Dermis microvascular lymphatic vessel endothelial cell (primary cell): ENCODE measurements at places on chromosomes 2 and 18.
A peak's percentile ranks its signal among the peaks of the same experiment; 100 is the strongest.

GRCh38 chr2:36379710-36380448 lies 24.3 kb downstream of the CRIM1 start:
- no peak for DNase-seq

DNA sequence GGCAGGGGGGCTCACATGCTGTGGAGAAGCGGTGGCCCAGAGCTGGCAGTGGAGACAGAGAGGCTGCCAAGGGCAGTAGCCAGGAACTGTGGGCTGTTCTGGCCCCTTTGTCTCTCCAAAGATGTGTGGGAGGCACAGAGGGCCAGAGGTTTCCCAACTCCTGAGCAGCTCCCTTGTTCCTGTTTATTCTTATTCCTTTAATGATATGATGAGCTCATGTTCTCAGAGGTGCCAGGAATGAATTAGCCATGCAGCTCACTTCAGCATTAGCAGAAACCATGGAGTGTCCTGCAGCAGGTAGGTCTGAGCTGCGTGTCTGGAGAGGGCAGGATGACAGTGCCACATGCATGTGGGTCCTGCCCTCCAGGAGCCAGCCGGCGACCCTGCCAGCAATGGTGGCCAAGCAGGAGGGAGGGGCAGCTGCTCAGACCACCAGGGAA lies 77.9 kb upstream of the FZD7 start:
- no peak for DNase-seq

GRCh38 chr2:158799181-158799580 lies 4.1 kb downstream of the DAPL1 start:
- no peak for DNase-seq

GRCh38 chr2:215850380-215850779 lies 163.0 kb downstream of the MREG start:
- DNase-seq = peak; percentile 94

GRCh38 chr18:26723981-26724380 lies 141.5 kb downstream of the AQP4 start:
- DNase-seq = no peak

DNA sequence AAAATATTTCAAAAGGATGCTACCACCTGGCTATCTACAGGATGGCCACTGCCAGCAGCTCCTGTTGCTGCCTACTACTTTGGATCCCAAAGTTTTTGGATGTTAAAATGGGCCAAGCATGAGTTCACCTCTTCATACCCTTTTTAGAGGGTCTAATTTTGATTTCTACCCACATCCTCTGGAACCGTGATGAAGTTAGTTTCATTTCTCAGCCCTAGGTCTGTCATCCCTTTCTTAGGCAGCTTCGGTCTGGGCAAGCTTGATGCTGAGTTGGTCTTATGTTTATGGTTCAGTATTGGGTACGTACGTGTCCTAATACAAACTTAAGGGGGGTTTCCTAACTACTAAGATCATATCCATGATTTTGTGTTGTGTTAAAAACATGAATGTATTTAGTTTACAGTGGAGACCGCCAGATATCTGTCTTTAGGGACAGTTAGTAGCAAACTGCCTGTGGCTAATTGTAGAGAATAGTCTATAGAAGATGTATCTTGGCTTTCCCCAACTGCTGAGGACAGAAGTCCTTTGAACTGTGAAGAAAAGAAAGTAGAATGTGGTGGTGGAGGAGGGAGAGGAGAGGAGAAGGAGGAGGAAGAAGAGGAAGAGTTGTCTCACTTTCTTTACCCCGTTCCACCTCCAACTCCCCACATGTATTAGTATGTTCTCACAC lies 184.9 kb downstream of the UBE2E3 start:
- DNase-seq = no peak

DNA sequence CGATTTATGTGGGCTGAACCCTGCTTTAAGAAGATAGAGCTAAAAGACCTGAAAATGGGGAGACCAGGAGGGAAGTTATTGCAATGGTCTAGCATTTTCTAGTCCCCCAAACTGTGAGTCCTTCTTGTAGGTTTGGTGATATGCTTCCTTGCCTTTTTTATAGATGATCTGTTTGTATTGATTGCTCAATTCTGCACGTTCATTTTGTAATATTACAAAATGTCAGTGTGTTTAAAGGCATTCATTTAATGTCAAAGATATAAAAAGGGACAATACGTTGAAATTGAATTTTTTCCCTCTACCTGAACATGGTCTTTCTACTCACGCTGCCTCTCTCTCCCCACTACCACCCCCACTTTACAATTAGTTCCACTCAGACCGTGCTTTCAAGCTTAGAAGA lies 5.6 kb upstream of the FIGN start:
- no peak for DNase-seq

DNA sequence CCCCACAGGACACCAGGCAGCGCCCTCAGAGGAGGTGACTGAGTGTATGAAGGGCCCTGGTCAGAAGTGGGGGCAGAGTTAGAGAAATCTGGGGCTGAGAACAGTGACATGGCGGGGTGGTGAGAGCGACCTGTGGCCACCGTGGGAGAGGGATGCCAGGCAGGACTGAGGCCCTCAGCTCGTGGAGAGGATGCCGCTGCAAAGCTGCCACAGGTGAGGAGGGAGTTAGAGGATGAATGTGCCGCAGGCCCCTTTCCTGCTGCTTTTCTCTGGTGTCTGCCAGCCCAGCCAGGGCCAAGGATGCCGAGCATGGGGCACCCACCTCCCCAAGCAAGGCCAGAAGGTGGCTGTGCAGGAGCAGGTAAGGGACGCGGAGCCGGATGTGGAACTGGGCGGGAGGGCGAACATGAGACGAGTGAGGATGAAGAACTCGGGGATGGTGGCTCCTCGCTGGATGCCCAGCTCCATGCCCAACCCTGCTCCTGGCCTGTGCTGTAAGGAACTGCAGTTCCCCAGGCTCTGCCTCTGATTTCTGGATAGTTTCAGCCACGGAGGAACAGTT lies 269.2 kb upstream of the HDAC4 start:
- DNase-seq = no peak

- DNase-seq = no peak
Measured at GRCh38 chr2:156653675-156654074, 217.5 kb downstream of the GPD2 start.

DNA sequence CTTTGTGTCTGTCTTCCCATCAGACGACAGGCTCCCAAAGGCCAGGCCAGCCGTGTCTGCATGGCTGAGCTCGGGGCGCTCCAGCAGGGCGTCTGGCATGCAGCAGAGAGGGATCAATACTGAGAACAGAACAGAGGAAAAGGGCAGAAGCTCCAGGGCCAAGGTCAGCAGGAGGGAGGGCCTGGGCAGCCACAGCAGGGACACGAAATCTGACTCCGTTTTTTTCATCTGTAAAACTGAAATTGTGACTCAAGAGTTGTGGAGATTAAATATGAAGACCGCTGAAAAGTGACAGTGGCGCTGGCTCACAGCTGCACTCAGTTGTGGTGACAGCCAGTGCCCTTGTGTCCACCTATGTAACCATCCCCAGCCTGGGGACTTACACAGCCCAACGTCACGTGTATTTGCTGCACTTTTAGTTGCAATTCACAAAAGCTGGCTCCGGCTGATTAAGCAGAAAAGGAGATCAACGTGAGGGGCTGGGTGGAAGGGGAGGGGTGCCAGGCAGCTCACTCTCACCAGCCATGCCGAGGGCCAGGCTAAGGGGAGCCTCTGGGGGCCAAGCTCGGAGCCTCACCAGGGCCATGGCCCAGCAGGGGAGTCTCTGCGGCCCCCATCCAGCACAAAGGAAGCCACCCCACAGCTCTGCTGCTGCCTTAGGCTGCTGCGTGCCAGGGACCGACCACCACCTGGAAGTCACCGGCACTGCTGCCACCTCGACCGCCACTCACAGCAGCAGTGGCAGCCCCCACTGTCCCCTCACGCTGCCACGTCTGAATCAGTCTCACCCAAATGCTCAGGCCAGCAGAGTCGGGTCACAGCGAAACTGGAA lies 74.7 kb downstream of the EIPR1 start:
- no peak for DNase-seq

- DNase-seq = no peak
Measured at GRCh38 chr2:113077921-113078320, 10.2 kb downstream of the IL1F10 start.

DNA sequence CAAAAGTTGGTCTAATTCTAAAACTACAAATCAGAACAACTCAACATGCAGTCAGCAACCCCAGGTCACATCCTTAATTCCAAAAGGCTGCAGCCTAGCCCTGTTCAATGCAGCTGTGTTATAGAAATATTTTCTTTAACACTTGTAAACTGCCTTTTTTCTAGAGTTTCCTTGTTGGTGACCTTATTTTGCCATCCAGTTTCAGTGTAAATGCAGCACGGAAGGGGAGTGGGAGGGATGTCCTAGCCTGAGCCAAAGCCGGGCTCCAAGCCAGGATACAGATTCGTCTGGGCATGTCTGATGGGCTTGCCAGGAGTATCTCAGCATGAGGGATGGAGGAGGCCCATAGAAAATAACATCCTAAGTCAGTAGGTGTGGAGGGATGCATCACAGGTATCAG lies 17.7 kb upstream of the SP3 start:
- no peak for DNase-seq

- DNase-seq = no peak
Measured at GRCh38 chr2:657766-658165, 19.4 kb downstream of the TMEM18 start.

DNA sequence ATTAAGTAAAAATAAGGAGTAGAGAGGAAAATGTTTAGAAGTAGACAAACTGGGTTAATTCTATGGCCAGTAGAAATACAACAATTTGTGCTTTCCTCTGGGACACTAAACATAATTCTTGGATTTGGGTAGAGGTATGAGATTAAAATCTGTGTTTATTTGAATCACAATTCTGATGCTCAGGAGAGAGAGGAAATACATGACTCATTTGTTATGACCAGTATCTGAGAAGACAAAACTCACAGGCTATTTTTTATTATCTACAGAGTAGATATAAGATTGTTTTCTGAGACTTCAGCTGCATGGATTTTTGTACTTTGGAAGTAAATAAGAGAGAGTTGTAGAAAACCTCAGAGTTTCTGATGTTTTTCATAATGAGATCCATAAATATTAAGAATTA lies 315.7 kb upstream of the CWC22 start:
- DNase-seq = no peak

DNA sequence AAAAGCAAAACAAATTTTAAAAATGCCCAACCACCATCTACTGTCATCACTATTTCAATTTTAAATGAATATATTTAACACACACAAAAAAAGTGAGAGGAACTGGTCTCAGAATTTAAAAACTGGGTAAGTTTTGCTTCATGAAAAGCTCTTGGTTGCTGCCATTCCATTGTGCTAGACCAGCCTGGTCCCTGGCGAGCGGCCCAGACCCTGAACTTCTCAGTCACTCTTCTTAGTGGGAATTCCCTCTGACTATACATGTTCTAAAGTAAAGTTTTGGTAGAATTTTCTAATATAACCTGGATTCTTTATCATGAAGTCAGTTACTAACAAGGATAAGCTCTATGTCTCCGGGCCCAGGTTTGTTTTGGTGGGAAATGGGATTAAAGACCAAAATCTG lies 34.8 kb upstream of the TMEM177 start:
- DNase-seq = peak; percentile 26

- no peak for DNase-seq
Measured at GRCh38 chr2:144382849-144383248, 137.1 kb downstream of the ZEB2 start.

- no peak for DNase-seq
Measured at GRCh38 chr2:149716687-149717086, 129.1 kb upstream of the MMADHC start.

DNA sequence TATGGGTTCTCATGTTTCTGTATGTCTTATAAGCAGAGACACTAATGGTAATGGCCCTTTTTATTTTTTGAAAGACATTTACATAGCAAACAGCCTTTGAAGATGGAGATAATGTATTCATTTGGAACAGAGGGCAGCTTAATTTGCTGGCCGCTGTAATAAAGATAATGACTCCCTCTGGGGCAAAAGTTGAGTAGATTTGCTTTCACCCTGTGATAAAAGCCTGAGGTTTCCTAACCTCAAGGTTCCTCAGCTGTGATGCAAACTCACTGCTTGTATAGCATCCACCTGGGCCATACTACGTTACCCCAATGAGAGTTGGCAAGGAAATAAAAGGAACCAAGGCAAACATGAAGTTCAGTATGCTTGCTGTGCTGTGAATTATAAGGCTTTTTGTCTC lies 54.8 kb downstream of the TEX51 start:
- no peak for DNase-seq

DNA sequence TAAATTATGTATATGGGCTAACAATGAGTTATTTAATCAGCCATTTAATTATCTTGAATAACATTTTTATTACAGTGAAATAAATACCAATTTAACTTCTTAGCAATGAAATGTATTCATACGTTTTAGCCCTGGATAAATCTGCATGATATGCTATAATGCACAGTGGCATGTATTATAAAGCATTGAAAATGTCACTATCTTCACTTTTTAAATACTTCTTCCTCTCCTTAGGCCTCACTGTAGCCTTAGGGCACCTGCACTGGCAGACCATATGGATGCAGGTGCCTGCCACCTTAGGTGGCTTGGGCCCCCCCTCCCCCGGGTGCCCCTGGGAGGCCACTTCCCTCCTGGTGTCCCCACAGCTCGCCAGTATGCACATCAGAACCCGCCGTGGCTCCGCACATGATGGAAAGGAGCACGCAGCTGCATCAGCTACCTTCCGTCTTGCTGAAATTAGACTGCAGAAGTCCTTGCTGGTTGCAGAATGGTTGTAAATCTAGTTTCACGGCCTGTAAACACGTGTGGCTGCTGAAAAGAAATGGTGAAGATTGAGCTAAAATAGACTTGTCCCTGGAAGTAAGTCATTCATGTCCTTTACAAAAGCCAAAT lies 56.7 kb downstream of the ADI1 start:
- no peak for DNase-seq

DNA sequence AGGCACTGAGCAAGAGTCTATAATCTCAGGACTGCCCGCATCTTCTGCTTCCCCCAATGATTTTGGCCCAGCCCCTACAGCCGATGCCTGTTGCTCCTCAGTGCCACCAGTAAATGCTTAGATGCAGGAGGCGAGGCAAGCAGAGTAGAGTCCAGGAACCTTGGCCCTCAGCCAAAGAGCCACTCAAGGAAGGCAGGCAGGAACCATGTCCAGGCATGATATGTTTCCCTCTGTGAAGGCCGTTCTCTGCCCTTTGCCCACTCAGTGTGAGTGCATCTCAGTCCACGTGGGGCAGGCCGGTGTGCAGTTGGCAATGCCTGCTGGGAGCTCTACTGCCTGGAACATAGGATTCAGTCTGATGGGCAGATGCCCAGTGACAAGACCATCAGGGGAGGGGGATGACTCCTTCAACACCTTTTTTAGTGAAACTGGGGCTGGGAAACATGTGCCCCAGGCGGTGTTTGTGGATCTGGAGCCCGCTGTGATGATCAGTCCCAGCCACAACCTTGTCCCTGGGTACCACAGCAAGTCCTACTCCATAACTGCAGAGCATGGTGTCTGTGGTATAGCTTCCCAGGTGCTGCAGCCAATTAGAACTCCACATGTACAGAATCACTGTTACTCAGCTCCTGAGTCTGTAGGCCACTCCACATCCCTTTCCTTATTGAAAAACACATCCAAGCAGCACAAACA lies 9.7 kb upstream of the DNAJB2 start:
- DNase-seq = no peak
